Fibroblast of the aortic adventitia (primary cell): ENCODE measurements at places on chromosomes 12 and 14. TPM values are rescaled to one million over a fixed set of nuclear protein-coding genes. Genes with fewer than 3 reads are reported as not detected.
A peak's percentile ranks its signal among the peaks of the same experiment; 100 is the strongest.

DNA sequence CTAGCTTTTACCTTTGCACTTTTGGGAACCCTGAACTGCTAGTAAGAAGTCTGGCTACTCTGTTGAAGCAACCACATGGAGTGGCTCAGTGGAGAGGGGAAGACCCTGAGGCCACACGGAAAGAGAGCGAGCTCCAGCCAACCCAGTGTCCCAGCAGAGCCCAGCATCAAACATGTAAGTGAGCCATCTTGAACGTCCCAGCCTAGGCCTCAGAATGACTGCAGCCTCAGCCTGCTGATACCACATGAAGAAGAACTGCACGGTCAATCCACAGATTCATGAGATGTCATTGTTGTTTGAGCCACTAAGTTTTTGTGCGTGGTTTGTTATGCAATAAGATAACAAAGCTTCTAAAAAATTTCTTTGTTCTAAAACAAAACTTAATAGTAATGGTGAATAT, 40.2 kb downstream of the TFCP2 start:
- DNase-seq, result no peak

DNA sequence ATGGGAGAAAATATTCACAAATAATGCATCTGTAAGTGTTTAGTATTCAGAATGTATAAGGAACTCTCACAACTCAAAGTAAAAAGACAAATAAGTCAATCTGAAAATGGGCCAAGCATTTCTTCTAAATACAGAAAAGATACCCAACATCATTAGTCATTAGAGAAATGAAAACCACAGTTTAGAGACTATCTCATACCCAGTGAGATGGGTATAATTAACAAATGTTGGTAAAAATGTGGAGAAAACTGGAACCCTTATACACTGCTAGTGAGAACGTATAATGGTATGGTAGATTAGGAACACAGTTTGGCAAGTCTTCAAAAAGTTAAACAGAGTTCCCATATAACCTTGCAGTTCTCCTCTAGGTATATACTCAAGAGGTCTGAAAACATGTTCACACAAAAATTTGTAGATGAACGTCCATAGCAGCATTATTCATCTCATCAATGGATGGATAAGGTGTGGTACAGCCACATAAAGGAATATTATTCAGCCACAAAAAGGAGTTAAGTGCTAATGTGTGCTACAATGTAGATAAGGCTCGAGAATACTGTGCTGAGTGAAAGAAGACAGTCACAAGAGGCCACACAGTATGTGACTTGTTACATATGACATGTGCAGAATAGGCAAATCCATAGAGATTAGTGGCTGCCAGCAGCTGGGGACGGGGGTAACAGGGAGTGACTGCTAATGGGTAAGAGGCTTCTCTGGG, 5.9 kb downstream of the VCPKMT start:
- DNase-seq, result no peak

DNA sequence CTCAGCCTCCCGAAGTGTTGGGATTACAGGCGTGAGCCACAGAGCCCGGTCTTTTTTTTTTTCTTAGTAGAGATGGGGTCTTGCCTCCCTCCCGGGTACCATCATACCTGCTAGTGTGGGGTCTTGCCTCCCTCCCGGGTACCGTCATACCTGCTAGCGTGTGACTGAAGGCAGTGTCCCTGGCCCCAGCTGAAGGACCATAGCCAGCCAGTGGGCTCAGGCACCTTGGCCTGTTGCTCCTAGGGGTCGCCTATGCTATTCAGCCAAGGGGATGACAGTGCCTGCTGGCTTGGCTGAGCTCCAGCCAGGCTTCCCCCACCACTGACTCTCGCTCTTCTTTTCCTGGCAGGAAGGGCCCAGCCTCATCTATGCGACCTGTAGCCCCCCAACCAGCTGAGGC, 10.5 kb upstream of the BLTP3B start:
- no peak for DNase-seq

The METAP2 gene
- 92.1 and 260 TPM in 2 replicates for total RNA-seq

DNA sequence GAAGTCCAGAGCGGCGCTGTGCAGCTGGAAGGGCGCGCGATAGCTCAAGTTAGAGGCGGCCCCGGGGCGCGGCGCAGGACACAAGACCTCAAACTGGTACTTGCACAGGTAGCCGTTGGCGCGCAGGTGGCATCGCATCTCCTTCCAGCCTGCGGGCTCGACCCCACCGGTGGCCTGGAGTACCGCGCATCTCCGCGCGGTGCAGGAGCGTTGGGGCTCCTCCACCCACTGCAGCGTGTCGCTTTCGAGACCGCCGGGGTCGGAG, 553 bp downstream of the CLEC14A start:
- no peak for DNase-seq

- DNase-seq, result no peak
These were observed at the start of gene IFNG for GRCh38 chr12:68159681-68160304. IFNG (minus strand) TSS chr12:68159740; CDS start chr12:68159615, 125 bp downstream.

GRCh38 chr12:104958001-104958804, at the start of gene SLC41A2:
SLC41A2 (minus strand) TSS chr12:104958290; CDS start chr12:104928527, 29,763 bp downstream.
- peak; percentile 95 for DNase-seq

The BCL11B gene
- 0.09 TPM in 1 of 2 replicates, not detected in the other for total RNA-seq

DNA sequence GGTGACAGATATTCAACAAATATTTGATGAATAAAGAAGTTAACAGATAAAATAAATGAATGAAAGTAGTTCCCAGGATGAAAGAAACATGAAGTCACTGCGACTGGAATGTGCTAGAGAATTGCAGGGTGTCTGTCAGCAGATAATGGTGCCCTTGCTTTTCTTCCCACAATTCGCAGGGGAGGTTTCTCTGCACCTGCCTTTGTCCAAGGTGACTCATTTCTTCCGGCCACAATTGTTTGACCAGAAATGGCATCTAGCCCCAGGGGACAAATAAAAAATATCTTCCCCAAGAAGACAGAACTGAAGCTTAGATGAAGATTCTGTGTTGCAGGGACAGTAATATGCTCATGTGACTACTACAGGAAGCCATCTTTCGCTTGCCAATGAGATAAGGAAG, 316.1 kb upstream of the TBX3 start:
- peak; percentile 31 for DNase-seq

GRCh38 chr14:100636559-100636958, 49.3 kb upstream of the BEGAIN start:
- no peak for DNase-seq

The CD4 gene
- total RNA-seq, result 1.6 TPM in 1 of 2 replicates, not detected in the other

- peak; percentile 66 for DNase-seq
These were observed 595 bp downstream of the KLHL28 start for GRCh38 chr14:44961151-44961553.

The DCD gene
- not detected in 2 replicates for total RNA-seq

DNA sequence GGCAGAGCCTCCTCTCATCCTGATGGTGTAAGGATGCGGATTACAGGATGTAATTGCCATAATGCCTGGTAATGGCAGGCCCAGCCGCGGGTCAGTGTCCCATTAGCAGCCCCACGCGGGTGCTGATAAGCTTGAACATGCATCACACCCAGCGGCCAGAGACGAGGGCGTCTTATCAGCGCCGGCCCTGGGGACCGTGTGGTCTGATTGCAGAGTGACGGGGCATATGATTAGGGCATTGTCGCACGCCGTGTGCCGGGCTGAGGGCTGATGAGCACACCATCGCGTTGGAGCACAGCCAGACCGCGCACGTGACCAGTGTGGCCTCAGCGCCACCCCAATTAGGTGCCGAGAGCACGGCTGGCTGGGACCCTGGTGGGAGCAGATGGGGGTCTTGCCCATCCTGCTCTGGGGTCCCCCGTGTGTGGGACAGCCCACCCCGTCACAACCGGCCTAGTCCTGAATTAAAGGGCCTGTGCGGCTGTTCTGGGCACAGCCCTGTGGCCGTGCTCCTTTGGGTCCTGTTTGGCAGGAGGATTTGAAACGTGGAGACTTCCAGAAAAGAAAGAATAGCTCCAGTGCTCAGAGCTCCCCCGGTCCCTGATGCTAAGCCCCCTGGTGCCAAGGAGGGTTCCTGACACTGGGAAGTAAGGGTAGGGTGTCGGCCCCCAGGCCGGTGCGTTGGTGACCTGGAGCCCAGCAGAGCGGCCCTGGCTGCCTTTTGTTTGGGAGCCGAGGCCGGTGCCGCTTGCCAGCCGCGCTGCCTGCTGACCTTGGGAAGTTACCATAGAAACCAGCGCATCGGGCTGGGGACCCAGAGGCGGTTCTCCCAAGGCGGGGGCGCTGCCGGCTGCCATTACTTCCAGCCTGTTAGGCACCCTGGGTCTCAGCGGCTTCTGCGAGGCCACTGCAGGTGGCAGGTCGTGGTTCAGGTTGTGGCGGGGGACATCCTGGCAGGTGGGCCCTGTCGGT, 20.7 kb downstream of the KIF26A start:
- no peak for DNase-seq

The ANAPC7 gene
- 25.8 and 41.0 TPM in 2 replicates for total RNA-seq

The SLCO1B3 gene
- total RNA-seq, result not detected in 2 replicates

- DNase-seq, result no peak
These were observed 292.5 kb downstream of the ATP23 start for GRCh38 chr12:58233886-58234285.

DNA sequence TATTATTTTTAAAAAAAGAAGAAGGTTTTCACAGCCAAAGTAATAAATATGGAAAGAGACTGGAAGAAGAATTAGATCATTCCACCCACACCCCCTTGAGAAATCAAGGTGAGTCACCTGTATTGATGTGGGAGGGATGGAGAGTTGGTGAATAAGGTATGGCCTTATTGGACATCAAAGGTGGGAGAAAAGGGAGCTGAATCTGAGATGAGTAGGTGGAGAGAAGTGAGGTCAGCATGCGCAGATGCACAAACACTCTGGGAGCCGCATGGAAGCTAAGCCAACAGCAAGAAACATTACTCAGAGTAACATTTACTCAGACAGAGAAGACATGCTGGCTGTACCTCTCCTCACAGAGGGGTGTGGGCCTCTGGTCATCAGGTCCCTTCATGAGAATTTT, 113.1 kb upstream of the FOXG1 start:
- DNase-seq, result no peak

- DNase-seq, result peak; percentile 64
These were observed 3.7 kb downstream of the DHRS7 start for GRCh38 chr14:60161196-60162107.

The ATXN7L3B gene
- total RNA-seq, result 22.5 and 41.3 TPM in 2 replicates

The SLC2A14 gene
- total RNA-seq, result not detected in 2 replicates

The CELA1 gene
- 0.25 TPM in 1 of 2 replicates, not detected in the other for total RNA-seq

GRCh38 chr12:24815114-24815423, 133.8 kb downstream of the BCAT1 start:
- no peak for DNase-seq

GRCh38 chr14:69432364-69432763, 33.9 kb downstream of the SLC39A9 start:
- no peak for DNase-seq

DNA sequence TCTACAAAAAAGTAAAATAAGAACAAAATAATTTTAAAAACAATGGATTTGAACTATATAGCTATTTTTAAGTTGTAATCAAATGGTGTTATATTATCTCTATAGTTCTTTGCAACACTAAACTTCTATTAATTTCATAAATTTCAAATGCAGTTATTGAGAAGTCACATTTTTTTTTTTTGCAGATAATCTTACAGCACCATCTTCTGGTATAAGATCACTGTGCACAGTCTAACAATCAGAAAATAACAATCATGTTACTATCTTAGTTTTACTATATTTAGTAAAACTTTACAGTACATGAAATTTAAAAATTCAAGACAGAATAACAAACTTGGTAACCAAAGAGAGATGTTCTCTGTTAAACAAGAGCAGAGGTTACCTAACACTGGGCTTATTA, 40.6 kb downstream of the GXYLT1 start:
- DNase-seq, result no peak

The GRIN2B gene
- not detected in 2 replicates for total RNA-seq

- DNase-seq, result peak; percentile 90
These were observed 29.1 kb downstream of the NFYB start for GRCh38 chr12:104108755-104109445.

The TSPAN8 gene
- 7.1 and 15.5 TPM in 2 replicates for total RNA-seq
